ENCODE measurements at places on chromosomes 7 and 10.

GRCh38 chr10:22693860-22694259 is 20.5 kb downstream of the PIP4K2A start:
- DNase-seq: no peak

GRCh38 chr7:44157116-44158080 is 16.3 kb upstream of the MYL7 start:
- DNase-seq: no peak

GRCh38 chr7:50472427-50472826 is 22.3 kb upstream of the FIGNL1 start:
- no peak for DNase-seq

- DNase-seq: no peak
Observed at GRCh38 chr10:102661658-102662028, 17.4 kb downstream of the TRIM8 start.

DNA sequence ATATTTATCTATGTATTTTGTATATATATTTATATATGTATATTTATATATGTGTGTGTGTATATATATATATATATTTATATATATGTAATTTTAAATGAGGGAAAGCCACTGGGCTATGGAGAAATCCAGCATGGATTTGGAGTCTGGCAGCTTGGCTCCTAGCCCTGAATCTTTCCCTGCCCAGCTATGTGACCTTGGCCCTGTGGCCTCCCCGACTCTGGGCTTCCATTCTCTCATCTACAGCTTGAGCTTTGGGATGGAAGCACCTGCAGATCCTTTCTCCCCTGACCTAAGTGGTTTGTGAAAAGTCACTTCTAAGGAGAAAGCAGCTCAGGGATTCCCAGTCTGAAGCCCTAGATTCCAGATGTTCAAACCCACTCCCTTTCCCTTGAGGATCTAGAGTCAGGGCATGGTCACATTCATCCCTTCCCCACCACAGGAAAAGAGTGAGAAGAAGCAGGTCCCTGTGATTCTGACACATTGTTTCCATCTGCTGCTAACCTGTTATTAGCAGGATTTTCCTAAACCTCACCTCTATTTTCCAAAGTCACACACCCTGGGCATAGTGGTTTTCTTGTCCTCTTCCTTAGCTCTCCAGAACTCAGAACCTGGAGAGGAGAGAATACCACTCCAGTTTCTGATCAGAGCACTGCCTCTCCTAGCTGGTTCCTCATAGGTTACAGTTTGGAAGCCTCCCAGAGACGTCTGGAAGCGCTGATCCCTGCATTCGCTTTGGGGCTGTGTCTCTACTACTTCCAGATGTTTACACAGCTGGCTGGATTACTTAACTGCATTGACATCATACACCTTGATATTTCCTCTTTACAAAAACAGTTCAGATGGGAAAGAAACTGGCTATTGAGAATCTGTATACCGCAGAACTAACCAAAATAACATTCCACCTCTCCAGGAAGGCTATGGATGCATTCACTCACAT is 327.5 kb upstream of the ZMIZ1 start:
- DNase-seq: no peak

- DNase-seq: no peak
Observed at GRCh38 chr10:30818010-30818660, 188.6 kb upstream of the LYZL2 start.

DNA sequence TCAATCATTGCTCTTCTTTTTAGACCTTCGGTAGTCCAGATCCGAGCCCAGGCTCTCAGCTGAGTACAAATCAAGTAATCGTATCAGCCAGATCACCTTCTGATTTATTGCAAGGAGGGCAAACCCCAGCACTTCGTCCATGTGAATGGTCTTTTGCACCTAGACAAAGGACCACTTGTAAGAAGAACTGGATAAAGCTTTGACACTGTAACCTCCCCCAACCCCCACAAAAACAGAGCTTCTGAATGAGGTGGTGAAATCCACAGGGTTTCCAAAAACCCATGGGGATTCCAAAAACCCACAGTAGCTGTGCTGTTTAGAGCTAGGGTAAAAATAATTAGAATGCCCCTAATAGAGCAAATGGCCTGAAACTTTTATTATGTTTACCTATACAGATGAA is 148.8 kb upstream of the ODAD2 start:
- DNase-seq: no peak

GRCh38 chr10:30057421-30057841 is 2.0 kb downstream of the JCAD start:
- DNase-seq: no peak

DNA sequence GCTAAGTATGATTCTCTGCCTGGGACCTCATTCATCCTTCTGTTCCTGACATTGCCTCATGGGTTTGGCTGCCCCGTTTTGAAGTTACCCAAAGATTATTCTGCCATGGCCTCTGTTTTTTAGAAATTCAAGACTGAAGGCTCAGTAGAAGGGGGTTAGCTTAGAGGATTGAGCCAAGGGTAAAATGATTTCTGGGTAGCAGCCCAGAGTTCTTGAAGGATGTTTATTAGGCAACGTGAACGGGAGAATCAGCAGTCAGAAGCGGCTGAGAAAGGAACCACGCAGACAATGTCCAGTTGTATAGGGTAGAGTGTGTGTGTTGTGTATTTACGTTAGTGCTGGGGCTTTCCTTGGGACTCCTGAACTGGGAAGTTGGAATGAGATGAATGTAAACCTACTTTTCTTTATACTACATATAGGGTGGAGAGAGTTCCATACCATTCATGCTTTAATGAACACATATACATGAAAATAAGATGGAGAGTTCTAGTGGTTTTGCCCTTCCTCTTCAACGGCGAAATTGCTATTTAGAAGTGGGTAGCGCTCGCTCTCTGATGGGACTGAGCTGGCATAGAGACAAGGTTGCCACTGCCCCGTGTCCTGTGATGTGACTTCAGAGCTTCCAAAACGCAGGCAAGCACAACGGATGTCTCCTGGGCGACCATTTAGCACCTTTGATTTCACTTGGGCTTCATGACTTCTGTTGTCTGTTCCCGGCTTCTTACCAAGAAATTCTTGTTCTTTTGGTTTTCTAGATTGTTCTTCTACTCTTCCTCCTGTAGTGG is 35.0 kb upstream of the IL15RA start:
- DNase-seq: no peak

GRCh38 chr7:42235741-42236161 is 1.3 kb downstream of the GLI3 start:
- DNase-seq: no peak

DNA sequence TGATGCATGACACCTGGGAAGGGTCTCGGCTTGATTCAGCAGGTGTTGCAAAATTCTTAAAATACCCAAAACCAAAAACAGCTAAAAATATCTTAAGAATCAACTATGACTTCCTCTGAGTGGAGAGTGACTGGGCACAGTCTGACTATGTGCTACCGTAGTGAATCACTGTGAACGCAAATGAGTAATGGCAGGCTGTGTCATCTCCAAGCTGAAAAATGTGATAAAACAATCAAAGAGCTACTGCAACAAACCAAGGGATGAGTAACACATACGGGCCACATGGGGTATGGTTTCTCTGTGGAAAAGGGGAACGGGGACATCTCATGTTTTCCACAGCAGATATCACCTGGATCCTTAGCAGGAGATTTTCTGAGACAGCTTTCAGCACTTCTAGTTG is 127.5 kb downstream of the ABCA13 start:
- no peak for DNase-seq

DNA sequence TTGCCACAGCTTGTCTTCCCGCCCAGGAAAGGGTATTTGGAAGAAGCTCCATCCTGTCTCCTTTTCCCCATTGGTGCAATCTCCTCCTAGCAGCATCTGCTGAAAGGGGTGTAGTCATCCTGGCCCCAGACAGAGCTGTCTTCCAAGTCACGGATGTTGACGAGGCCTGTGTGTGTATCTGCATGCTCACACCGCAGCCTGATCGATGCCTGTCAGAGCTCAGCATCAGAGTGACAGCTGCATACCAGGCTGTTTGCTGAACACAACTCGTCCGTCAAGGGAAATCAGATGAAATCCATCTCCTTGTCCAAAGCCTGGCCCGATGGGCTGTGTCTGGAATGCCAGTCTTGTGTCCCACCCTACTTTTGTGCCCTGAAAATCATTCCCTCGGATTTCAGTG is 21.2 kb upstream of the LRRC4 start:
- DNase-seq: no peak

DNA sequence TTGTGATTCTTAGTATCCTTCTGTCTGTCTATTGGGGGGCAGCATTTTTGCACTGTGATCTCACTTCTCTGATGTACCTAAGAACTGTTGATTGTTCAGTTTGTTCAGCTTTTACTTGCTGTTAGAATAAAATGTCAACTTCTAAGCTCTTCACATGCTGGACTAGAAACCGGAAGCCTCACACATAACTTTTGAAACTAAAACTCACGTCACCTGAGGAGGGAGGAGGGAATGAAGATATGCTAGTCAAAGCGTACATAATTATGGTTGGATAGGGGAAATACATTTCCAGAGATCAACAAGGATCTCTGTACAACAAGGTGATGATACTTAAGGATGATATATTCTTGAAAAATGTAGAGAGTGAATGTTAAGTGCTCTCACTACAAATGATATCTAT is 609.7 kb downstream of the INHBA start:
- DNase-seq: no peak

- DNase-seq: no peak
Observed at GRCh38 chr7:14252458-14252857, 263.0 kb upstream of the ETV1 start.
